HepG2 (cell line): ENCODE measurements at places on chromosomes 4 and X.
A peak's percentile ranks its signal among the peaks of the same experiment; 100 is the strongest.

DNA sequence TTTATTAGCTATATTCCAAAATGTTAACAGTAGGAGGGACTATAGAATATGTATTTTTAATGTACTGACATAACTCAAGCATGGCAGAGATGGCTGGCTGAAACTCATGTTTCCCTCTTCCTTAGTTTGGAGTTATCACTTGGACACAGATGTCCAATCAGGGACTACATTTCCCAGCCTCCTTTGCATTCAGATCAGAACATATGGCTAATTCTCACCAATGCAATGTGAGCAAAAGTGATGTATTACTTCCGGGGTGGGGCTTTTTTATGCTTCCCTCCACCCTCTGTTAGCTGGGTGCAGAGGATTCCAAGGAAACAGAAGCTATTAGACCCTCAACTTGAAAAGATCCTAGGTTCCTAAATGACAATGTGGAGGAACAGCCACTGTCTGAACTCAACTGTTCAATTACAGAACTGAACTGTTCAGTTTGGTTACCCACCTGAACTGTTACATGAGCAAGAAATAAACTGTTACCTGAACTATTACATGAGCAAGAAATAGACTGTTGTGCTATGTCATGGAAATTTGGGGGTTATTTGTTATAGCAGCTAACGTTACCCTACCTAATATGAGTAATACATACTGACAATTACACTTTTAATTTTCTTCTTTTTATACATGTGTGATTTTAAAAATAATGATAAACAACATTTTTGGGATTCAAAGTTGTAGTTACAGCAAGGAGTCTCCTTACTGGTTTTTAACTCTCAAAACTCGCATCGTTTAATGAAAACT lies 29.6 kb upstream of the ERVMER34-1 start:
- no peaks in the 10 kb centered on the region for H3K4me1 ChIP-seq
- H3K4me3 ChIP-seq: no peak overlapping the region
- no peak overlapping the region for H3K27ac ChIP-seq
- no peaks in the 10 kb centered on the region for H3K36me3 ChIP-seq

- 0 out of 2 replicates have a peak overlapping the region, but pooled peaks have one; percentile 11 for H3K4me3 ChIP-seq
- peak overlapping the region; percentile 89 for H3K27ac ChIP-seq
These were observed 81.2 kb downstream of the SPRY1 start for GRCh38 chr4:123477711-123478209.

GRCh38 chr4:89700766-89701423 lies 136.1 kb downstream of the SNCA start:
- no peaks in the 10 kb centered on the region for H3K4me1 ChIP-seq
- no peaks in the 10 kb centered on the region for H3K27me3 ChIP-seq
- H3K36me3 ChIP-seq: no peaks in the 10 kb centered on the region
- H3K27ac ChIP-seq: no peak overlapping the region
- no peak for DNase-seq

GRCh38 chrX:1741816-1742394 lies 127.0 kb downstream of the ASMT start:
- no peaks in the 10 kb centered on the region for H3K4me1 ChIP-seq
- no peak overlapping the region for H3K27ac ChIP-seq
- H3K27me3 ChIP-seq: no peaks in the 10 kb centered on the region; the same call in 1 of the 2 replicates
- no peak for DNase-seq

DNA sequence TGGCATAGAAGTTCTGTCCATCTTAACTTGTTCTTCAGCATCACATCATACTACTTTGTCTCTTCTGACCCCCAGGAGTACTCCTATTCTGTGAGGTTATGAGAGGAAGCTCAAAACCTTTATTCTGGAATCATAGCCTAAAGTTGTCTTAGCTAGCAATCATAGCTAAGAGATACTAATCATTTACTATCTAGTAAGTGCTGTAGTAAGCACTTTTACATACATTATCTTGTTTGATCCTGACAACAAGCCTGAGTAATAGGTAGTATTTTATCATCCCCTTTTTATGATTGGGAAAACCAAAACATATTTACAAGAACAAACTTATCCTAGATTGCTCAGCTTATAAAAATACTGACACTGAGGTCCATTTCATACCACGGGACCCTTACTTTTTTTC lies 14.3 kb upstream of the LHFPL1 start:
- H3K4me1 ChIP-seq: no peaks in the 10 kb centered on the region
- no peaks in the 10 kb centered on the region for H3K36me3 ChIP-seq
- H3K27me3 ChIP-seq: no peaks in the 10 kb centered on the region

DNA sequence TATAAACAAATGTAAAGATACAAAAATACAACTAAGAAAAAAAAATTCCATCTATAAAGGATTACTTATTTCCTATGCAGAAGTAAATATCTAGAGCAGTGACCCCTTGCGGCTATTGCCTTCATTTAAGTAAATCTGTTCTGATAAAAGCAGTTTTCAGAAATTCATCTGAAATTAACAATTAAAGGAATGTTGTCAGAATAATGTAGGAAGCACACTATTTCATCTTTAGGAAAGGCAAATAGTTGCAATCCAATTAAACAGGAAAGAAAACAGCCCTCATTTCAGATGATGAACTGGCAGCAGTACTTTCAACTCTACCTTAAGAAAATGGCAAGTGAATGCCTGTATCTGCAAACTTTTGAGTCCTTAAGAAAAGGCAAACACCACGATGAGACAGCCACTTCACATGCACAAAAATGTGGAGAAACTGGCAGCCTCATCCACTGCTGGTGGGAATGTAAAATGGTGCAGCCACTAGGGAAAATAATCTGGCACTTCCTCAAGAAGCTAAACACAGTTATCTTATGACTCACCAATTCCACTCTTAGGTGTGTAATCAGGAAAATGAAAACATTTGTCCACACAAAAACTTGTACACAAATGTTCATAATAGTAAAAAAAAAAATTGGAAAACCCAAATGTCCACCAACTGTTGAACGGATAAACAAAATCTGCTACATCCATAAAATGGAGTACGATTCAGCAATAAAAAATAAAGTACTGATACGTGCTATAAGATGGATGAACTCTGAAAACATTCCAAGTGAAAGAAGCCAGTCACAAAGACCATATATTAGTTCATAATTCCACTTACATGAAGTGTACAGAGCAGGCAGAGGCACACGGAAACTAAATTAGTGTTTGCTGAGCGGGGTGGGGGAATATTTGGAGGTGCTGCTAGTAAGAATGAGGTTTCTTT lies 2.0 kb upstream of the THAP9 start:
- peak overlapping the region; percentile 88 for H3K4me3 ChIP-seq
- no peaks in the 10 kb centered on the region; the same call in 2 of the 3 replicates for H3K36me3 ChIP-seq
- DNase-seq: no peak
- no peaks in the 10 kb centered on the region for H3K27me3 ChIP-seq

- DNase-seq: no peak
- peaks cover 2% of the 10 kb centered on the region for H3K27me3 ChIP-seq
- H3K4me1 ChIP-seq: no peaks in the 10 kb centered on the region
- no peak overlapping the region for H3K4me3 ChIP-seq
- no peak overlapping the region for H3K27ac ChIP-seq
- H3K36me3 ChIP-seq: no peaks in the 10 kb centered on the region
These were observed 25.6 kb upstream of the CRMP1 start for GRCh38 chr4:5918331-5918985.

- no peaks in the 10 kb centered on the region for H3K36me3 ChIP-seq
- no peaks in the 10 kb centered on the region for H3K4me1 ChIP-seq
- no peaks in the 10 kb centered on the region for H3K27me3 ChIP-seq
- no peak for DNase-seq
- no peak overlapping the region for H3K4me3 ChIP-seq
These were observed 27.5 kb upstream of the PLS3 start for GRCh38 chrX:115533485-115533884.

GRCh38 chr4:166324321-166324720 lies 451.3 kb downstream of the TLL1 start:
- peak; percentile 38 for DNase-seq
- no peaks in the 10 kb centered on the region for H3K4me1 ChIP-seq
- H3K27me3 ChIP-seq: no peaks in the 10 kb centered on the region
- H3K4me3 ChIP-seq: no peak overlapping the region

DNA sequence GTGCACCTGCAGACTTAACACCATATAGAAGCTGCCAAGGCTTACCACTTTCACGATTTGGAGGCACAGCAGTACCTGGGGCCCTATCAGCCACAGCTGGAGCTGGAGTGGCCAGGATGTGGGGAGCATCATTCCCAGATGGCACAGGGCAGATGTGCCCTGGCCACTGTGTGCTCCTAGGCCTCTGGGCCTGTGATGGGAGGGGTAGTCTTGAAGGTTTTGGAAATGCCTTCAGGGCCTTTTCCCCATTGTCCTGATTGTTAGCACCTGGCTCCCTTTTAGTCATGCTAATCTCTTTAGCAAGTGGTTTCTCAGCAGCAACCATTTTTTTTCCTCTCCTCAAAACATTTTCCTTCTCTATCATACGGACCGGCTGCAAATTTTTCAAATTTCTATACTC lies 490.2 kb downstream of the RAB28 start:
- no peak overlapping the region for H3K4me3 ChIP-seq
- H3K27me3 ChIP-seq: no peaks in the 10 kb centered on the region

DNA sequence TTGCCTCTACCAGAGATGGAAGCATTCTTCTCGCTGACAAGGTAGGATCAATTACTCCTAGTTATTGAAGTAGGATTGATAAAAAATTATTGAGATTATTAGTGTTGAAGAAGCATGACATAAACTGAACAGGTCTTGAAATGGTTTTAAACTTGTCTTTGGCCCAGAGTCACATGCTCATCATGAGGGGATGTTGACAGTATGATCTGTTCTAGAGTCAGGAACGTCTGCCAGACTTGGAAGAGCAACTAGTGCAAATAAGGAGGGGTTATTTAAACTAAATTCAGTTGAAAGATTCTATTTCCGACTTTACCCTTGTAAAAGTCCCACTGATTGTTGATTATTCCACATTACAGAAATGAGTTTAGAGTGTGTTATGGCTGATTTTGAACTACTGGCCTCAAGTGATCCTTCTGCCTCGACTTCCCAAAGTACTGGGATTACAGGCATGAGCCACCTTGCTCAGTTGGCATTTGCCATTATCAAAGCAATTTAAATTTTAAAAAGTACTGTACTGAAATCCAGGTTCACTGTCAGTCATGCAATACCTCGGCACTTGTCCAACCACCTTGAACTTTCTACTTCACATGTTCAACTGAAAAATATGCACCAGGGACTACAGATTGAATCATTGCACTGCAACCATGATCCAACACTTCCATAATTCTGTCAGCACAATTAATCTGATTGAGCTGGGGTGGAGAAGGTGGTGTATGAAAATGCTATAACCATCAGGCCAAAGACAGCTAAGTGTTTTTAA lies 19.7 kb downstream of the FABP2 start:
- H3K27me3 ChIP-seq: no peaks in the 10 kb centered on the region
- no peak for DNase-seq
- no peaks in the 10 kb centered on the region for H3K36me3 ChIP-seq
- H3K27ac ChIP-seq: peak overlapping the region; percentile 21

- no peaks in the 10 kb centered on the region for H3K27me3 ChIP-seq
- H3K4me1 ChIP-seq: no peaks in the 10 kb centered on the region
- DNase-seq: no peak
- H3K36me3 ChIP-seq: no peaks in the 10 kb centered on the region
- no peak overlapping the region for H3K27ac ChIP-seq
These were observed 14.2 kb upstream of the HERC5 start for GRCh38 chr4:88442689-88443191.

DNA sequence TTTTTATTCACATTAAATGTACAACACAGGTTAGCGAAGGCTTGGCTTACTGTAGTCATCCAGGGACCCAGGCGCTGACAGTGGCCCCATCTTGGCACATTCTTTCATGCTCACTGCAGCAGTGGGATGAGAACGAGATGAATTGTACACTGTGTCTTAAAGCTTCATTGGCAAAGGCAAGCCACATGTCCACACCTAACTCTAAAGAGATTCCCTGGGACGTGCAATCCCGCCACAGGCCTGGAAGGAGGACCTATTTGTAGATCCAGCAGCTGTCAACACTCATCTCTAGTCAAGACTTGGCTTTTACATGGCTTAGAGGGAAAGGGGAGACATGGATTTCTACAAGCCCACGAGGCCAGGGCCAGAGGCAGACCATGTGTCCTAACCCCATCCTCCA lies 16.1 kb upstream of the CXCR3 start:
- no peaks in the 10 kb centered on the region for H3K36me3 ChIP-seq
- no peak overlapping the region for H3K27ac ChIP-seq
- no peak for DNase-seq
- H3K4me3 ChIP-seq: no peak overlapping the region

- DNase-seq: no peak
- H3K4me1 ChIP-seq: no peaks in the 10 kb centered on the region
- no peaks in the 10 kb centered on the region for H3K36me3 ChIP-seq
- no peak overlapping the region for H3K27ac ChIP-seq
These were observed 203.2 kb downstream of the HTR2C start for GRCh38 chrX:114787061-114787460.
